ENCODE measurements at places on chromosomes 7 and 10.

- no peak for DNase-seq
Measured at GRCh38 chr7:35988818-35989217, 164.2 kb upstream of the EEPD1 start.

DNA sequence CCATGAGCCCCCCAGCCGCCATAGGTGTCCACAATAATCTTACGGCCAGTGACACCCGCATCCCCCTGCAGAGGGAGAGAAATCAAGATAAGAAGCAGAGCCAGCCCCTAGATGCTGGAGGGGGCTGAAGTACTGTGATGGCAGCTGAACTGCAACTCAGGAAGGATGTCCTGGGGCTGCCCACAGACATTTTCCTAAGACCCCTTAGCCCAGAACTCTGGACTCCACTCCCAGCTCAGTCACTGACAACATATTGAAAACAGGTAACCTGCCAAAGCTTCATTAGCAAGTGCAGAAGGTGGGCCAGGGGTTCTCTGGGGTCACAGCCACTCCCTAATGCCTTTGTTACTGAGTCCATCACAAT lies 14.3 kb downstream of the MAT1A start:
- DNase-seq, result no peak

DNA sequence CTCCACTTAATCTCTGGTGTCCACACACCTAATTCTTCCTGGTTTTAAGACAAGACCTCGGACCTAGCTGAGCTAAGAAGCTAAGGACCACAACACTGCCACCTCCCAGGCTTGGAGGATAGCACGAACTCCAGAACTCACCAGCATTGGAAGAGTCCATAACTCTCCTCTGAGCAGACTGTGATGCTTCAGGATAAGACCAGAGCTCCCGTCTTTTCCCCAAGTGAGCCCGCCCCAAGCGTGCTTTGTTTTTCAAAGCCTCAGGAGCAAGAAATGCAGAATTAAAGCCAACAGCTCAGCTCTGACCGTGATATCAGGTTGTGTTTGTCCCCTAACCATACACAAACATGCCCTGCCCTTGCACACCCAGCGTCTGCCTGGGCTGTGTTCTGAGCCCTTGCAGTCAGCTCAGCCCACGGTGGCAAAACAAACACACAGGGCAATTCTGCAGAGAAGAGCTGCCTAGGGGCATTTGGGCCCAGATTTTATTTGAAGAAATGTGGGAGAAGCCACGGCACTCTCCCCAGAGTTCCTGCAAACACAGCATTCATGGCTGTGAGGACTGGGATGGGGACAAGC lies 145.4 kb downstream of the WDR11 start:
- DNase-seq, result no peak

DNA sequence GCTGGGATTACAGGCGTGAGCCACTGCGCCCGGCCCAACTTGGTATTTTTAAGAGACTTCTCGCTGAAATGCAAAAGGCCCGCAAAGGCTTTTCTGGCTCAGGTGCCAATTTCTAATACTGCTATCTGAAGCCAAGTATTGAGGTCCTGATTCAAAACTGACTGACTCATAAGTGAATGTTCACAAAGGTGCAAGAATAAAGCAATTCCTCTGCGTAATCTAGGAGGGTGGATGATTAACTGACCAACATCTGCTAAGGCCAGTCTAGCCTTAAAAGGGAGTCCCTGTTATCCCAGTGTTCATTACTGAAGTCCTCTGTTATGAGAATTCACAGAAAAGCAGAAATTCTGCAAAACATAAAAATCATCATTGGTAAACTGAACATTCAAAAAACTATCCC lies 111.4 kb downstream of the SRPK2 start:
- no peak for DNase-seq

DNA sequence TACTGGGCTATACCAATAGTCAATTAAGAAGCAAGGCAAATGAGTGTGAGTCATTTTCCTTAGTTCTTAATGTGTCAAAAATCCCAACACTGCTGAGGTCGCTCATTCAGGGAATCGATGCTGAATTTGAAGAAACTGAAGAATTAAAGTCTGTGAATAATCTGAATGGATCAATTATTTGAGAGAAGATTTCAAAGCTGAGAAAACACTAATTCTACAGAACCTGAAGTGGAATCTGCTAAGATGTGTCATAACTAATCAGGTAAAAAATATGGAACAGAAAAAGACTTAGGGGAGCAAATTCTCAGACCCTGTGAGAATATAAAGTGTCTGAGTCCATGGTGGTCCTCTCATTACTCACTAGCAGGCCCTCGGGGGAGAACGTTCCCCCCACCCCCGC lies 125.6 kb downstream of the DIP2C start:
- no peak for DNase-seq

DNA sequence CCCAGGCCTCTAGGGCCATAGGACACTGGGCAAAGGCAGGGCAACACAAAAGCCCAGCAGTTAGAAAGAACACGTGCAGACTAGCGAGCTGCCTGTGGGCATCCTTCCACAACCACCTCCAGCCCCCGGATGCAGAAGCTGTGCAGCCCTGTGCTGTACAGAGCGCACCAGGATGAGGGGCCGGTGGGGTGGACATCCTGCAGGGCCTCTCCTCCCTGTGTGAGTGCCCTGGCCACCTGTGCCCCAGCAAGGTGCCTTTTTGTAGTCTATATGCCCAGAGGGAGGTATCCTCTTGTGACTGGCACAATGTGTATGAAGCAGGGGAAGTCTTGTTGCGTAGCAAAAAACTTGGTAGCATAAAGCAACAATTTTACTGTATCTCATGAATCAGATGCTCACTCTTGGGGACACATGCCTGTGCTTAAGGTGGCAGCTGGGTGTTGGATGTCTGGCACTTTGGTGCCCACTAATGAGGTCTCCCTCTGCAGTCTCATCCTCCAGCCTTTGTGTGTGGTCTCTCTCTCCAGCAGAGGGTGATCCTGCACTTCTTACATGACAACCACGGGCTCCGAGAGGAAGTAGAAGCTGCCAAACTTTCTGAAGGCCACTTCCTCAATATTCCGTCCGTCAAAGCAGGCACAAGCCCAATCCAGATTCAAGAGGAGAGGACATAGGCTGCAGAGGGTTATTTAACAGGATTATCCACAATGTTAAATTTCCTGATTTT lies 8.7 kb downstream of the NCAPG2 start:
- DNase-seq, result peak; percentile 40

- DNase-seq, result no peak
Measured at GRCh38 chr7:112238852-112239610, 32.5 kb downstream of the ZNF277 start.

DNA sequence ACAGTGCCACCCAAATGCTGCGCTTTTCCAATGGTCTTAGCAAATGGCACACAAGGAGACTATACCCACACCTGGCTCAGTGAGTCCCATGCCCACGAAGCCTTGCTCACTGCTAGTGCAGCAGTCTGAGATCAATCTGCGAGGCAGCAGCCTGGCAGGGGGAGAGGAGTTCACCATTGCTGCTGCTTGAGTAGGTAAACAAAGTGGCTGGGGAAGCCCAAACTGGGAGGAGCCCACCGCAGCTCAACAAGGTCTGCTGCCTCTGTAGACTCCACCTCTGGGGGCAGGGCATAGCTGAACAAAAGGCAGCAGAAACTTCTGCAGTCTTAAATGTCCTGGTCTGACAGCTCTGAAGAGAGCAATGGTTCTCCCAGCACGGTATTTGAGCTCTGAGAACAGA lies 891.2 kb downstream of the PCDH15 start:
- DNase-seq, result no peak

- DNase-seq, result no peak
Measured at GRCh38 chr7:45130910-45131309, 19.4 kb upstream of the TBRG4 start.

GRCh38 chr7:109295158-109295557 lies 725.5 kb downstream of the DNAJB9 start:
- no peak for DNase-seq

DNA sequence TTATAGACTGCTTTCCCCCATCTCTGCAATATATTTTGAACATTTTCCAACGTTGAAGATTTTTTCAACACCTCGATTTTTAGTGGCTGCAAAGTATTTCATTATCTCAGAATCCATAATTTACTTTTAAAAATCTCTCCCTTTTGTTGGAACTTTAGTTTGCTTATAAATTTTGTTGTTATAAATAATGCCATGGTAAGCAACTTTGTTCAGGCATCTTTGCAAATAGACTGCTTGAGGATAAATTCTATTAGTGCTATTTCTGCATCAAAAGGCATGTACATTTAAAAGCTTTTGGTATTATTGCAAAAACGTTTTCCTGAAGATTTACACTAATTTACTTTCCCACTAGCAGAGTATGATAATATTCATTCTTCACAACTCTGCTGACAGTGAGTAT lies 79.4 kb downstream of the TMEM178B start:
- no peak for DNase-seq

GRCh38 chr10:70271996-70272924 lies 11.5 kb downstream of the NPFFR1 start:
- DNase-seq, result no peak

GRCh38 chr7:55241958-55242357 lies 123.2 kb upstream of the LANCL2 start:
- DNase-seq, result no peak

DNA sequence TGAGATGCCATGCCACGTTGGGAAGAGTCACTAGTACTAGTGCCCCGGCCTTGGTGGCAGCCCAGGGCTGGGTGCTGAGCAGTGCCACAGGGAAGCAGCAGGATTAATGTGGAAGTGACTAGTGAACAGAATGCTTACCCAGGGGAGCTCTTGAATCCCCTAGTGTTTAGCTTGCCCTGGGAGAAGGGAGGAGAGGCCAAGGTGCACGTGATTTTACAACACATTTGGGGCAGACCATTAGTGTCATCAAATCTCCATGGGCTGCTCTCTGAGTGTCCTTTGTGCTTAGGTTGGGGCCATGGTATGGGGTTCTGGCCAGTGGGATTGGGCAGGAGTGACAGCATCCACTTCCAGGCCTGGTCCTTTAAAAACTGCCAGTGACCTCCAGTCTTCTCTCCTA lies 37.5 kb downstream of the ARHGAP22 start:
- DNase-seq, result no peak

GRCh38 chr10:114499630-114500190 lies 95.4 kb upstream of the AFAP1L2 start:
- DNase-seq, result peak; percentile 64

- DNase-seq, result no peak
Measured at GRCh38 chr7:83646027-83646426, 2.9 kb downstream of the SEMA3E start.

DNA sequence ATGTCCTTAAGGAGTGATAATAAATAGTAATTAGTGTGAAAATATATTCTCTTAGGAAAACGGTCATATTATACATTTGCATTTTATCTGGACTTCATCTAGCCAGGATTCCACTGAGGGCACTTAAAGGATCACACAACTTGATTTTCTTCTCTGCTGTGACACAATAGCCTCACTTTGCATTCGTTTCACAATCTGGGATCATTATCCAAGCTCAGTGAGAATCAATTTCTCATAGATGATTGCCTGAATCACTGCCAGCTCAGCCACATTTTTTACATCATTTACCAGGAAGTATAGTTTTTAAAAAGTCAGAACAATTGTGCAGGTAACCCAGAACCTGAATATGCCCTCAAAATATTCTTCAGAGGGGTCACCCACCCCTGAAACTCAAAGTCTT lies 68.9 kb downstream of the PTPRZ1 start:
- no peak for DNase-seq

DNA sequence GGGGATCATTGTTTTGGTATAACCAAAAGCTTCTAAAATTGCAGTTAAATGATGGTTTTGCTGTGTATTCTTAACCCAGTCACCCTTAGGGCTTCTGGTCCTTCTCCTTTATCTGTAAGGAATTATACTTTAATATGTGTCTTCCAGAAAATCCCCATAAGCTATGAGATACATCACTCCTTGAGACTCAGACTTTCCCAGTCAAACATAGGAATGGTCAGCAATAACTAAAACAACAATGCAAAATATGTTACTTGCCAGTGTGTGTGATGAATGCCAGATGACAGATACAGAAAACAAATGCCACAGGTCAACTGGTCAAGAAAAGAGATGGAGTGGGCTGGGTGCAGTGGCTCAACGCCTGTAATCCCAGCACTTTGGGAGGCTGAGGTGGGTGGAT lies 10.1 kb downstream of the ADD3 start:
- DNase-seq, result no peak

DNA sequence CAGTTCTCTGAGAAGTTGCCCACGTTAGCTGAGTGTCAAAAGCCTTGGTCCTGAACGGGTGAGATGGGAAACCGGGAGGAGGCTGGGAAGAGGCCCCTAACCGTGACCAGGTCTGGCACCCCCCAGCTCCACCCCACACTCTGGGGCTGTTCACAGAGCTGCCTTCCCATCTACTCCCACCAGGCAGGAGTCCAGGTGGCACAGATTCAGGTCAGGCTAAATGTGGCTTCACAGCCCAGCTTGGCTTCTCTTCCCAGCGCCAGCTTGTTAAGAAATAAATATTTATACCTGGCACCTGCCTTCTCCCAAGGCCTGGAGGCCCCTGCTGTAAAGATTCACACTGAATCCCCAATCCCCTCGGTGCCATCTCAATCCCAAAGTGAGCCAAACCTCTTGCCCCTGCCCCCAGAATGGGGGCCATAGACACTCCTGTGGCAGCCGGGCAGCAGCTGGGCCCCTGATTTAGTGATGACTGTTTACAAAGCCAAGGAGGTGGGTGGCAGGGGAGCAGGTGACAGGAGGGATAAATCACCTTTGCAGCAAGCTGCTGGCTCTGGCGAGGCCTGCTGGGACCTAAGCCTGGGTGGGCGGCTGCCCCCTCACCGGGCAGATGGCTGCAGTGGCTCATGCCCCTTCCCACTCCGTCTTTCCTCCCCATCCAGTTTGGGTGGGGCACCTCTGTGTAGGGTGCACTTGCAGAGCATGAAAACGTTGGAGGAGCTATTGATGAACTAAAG lies 72.5 kb downstream of the GOLGA7B start:
- DNase-seq, result no peak

GRCh38 chr7:151068069-151068773 lies 8.8 kb downstream of the SLC4A2 start:
- DNase-seq, result no peak

GRCh38 chr7:1700086-1700485 lies 30.0 kb downstream of the ELFN1 start:
- DNase-seq, result no peak

Data from stimulated activated CD4-positive, alpha-beta T cell treated with anti-CD3 and anti-CD28 coated beads, Interleukin-1b, Interleukin-23, amount 100 ng/mL, for 4 hours (primary cell).